ENCODE measurements at places on chromosomes 7 and 10.

GRCh38 chr10:25064401-25064800 is 48.0 kb downstream of the THNSL1 start:
- no peak for DNase-seq

GRCh38 chr7:151773797-151774196 is 103.1 kb downstream of the PRKAG2 start:
- DNase-seq = no peak

DNA sequence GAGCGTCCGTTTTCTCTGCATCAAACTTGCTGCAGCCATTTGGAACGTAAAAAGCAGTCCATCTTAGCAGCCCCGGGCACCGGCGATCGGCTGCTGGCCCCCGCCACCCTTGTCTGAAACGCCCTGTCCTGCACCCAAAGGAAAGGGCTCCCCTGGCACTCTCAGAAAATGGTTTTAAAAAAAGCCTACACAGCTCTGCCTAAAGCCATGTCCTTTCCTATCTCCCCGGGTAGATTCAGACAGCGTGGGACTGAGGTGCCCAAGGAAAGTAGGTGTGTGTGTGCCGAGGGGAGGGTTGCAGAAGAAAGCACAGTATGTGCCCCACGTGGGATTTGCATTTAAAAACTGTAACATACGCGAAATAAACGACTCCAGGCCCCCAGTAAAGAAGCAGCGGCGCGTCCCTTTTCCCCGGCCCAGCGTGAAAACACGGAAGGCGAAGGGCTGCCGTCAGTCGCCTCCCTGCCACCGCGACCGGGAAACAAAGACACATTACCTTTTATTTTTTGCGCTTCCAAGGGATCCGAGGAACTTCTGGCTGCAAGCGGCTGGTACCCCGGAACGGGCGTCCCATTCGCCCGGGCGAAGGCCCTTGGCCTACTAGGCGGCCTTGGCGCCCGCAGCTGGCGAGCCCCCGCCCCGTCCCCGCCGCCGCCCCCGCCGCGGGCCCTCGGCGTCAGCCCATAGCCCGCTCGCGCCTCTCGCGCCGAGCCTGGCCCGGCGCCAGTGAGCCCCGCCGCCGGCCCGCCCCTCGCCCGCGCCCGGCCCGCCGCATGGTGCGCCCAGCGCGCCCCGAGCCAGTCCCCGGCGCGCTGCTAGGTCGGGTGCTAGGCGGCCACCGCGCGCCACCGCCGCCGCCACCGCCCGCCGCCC is 304.6 kb downstream of the PRPF18 start:
- no peak for DNase-seq

GRCh38 chr10:6396652-6397051 is 183.4 kb downstream of the PRKCQ start:
- DNase-seq = peak; percentile 93

DNA sequence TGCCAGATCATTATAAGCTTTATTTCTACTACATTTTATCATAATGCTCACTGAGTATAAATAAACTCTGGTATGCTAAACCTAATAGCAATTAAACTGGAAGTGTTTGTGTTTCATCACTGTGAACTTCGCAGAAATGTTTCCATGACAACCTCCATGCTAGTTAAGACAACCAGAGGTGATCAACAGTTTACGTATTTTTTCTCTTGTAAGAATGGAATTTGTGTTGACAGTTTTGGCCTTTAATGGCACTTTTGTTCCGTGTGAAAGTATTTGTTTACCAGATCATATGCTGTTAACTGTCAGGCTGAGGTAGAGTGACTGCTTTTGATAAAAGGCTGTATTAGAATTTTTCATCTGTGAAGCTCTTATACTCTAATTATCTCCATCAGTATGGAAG is 212.1 kb upstream of the PPP1R3A start:
- no peak for DNase-seq

GRCh38 chr7:108299251-108299973 is 156.8 kb downstream of the NRCAM start:
- DNase-seq = no peak

DNA sequence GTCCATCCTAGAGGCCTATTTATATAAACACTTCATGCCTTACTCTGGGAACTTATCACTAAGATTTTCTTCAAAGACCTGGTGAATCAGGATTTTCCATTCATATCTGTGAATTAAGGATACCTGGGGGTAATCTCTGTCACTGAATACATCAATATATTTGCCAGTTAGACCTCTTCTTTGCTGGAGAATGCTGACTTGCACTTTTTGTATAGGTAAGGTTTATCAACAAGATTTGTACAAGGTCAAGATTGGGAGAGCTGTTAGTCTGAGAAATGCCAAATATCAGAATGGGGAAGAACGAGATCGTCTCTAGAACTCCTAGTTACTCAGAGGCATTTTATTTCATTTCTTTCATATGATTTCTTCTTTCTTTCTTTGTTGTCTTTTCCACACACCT is 1060.0 kb downstream of the NRG3 start:
- no peak for DNase-seq

DNA sequence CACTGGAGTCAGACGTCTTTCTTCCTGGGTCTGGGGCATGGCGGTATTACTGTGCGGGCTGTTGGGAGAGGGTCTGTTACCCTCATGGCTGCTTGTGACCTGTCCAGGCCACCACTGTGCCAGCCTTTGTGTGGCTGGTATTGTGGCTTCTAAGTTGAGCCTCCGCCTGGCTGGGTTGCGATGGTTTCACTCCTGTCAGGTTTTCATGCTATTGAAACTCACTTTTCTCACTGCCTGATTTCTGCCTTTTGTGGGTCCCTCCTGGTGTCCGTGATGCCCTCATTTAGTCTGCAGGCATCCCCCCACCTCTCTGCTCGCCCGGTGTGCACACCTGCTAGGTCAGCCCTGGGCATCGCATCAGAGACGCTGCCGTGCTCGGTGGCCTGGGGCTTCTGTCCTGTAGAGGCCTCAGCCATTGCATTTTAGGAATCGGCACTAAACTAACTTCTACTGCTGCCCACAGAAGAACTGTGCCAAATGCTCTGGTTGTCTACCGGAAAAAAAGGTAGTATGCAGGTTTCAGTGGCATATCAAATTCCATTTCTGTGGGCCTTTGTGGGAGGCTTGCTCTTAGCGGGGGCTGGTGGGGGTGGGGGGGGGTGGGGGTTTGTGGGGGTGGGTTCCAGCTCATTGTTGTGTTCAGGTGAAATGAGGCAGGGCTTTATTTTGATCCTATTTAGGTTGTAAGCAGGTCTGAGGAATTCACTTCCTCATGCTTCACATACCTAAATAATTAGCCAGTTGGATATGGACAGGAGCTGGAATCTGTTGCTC is 64.3 kb downstream of the MGMT start:
- DNase-seq = peak; percentile 21

- DNase-seq = no peak
Observed at GRCh38 chr7:132456418-132456817, 119.9 kb downstream of the PLXNA4 start.
